Activated gamma-delta T cell (primary cell): ENCODE measurements at places on chromosomes 2 and 18.

DNA sequence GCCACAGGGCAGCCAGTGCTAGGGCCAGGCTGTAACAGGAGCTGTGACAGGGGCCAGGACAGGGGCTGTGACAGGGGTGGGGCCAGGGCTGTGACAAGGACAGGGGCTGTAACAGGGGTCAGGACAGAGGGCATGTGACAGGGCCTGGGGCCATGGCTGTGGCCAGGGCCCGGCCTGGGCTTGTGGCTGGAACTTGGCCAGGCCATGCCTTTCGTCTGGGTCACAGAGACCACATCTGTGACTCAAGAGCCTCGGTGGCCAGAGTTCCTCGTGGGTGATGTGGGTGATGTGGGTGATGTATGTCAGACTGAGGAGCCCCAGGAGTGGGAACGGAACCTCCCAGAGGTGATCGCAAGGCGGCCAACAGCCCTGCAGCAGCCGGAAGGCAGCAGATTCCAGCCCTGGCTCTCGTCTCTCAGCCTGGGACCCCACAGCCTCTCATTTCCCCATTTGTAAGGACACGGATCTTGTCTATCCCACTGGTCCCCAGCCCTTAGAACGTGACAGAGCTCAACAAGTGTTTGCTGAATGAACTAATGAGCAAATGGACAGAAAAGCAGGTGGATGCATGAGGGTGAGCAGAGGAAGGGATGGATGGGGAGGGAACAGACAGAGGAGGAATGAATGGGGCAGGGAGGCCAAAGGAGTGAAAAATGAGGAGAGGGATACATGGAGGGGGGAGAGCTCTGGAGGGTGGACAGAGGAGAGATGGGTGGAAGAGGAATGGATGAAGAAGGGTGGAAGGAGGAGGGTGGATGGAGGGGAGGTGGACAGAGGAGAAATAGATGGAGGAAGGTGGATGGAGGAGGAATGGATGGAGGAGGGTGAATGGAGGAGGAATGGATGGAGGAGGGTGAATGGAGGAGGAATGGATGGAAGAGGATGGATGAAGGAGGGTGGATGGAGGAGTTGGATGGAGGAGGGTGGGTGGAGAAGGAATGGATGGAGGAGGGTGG is 17.3 kb downstream of the ESPNL start:
- no peak for DNase-seq

DNA sequence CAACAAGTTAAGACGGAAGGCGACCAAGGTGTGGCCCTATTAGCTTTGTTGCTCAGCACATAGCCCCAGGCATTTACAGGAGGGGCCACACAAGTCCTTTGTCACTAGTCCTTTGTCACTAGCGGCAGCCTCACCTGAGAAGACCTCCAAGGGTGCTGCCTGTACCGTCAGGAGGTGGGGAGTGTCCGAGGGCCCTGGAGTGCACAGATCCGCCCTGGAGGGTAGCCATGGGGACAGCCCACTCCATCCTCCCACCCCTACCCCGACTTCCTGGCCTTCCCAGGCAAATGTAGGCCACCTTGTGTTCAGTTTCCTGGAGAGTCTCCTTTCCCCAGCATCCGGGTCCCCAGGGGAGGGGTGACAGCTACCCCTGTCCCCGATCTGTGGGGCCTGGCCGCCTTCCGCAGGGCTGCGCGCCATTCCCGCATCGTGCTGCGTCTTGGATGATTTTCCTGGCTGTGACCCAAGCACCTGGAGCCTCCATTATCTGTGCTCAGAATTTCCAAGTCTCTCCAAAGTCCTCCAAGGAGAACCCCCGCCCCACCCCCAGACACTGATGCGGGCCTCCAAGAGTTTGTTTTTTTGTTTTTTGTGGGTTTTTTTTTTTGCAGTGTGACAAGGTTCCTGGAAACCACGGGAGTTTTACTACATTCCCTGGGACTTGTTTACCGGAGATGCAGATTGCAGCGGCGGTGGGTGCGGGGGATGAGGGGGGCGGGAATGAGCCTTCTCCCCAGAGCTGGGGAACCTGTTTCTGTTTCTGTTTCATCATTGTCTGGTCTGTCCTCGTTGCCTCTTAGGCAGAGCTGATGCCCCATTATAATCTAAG is 28.6 kb downstream of the TEX44 start:
- no peak for DNase-seq

DNA sequence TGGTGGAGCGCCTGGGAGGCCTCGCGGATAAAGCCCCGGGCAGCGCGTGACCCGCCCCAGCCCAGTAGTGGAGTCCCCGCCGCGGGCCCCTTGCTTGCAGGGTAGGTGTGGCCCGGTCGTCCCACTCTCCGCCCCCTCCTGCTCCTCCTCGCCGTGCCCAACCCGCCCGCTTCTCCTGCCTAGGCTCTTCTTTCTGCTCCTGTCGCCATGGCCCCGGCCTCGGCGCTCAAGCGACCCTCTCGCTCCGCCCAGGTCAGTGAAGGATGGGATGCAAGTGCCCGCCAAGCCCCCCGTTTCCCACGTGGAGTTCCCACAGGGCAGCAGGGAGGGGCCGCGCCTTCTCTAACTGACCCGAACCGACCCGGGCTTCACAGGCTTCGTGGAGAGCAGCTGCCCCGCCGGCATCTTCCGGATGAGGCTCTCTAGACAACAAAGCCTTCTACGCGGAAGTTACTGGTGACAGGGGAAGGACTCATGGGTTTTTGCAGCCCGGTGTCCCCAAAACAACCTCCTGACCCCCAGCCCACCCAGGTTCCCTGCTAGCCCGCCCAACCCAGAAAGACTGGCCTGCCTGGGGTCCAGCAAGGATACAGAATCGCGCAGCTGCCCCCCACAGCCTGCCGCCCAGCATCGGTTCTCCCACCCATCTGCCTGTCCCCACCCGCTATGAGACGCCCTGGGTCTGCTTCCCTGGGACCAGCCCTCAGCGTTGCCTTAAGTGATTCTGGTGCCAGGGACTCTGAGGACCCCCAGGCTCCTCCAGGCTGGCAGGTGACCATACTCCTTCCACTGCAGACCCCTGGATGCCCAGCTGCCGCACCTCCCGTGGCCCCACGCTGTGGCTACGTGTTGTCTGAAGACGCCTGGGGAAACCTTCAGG is 32.8 kb downstream of the TTC32 start:
- peak; percentile 27 for DNase-seq

- DNase-seq = no peak
Observed at GRCh38 chr2:20579866-20580265, 71.0 kb downstream of the HS1BP3 start.

DNA sequence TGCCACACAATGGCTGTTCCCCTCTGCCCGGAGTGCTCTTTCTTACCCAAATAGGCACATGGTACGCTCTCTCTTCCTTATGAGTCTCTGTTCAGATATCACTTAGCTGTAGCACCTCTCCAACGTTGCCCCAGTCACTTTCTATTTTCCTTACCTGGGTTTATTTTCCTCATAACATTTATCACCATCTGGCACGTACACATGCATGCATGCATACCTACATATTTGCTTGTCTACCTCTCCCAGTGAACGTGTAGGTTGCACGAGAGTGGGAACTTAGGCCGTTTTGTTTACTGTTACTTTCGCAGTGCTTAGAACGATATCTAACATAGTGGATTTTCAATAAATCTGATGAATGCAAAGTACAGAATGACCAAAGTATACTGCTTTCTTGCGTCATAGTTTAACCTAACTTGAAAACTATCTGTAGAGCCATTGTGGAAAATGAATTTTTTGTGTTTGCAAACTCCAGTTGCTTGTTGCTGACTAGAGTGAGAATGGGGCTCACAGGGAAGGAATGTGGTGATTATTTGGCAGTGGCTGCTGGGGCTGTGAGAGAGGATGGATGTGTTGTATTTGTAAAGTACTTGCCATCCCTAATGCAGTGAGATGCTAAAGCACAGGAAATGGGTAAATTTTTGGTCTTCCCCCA is 47.1 kb downstream of the ACSL3 start:
- DNase-seq = no peak
